ENCODE measurements at places on chromosomes 2 and 18.

DNA sequence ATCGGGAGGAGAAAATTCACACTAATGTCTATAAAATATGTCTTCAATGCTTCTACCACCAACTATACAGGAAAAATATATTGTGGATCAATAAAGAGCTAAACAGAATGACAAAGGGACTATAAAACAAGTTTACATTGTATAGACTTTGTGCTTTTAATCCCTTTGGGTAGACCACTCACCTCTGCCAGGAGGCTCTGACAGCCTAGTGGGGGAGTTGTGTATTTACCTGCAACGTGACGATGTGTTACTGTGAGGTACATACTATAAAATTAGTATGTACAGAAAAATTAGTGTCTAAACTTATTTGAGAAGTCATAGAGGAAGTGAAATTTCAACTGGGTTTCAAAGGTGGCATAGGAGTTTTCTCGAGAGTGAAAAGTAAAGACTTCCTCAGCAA is 243.3 kb upstream of the REG3G start:
- no peak for DNase-seq

DNA sequence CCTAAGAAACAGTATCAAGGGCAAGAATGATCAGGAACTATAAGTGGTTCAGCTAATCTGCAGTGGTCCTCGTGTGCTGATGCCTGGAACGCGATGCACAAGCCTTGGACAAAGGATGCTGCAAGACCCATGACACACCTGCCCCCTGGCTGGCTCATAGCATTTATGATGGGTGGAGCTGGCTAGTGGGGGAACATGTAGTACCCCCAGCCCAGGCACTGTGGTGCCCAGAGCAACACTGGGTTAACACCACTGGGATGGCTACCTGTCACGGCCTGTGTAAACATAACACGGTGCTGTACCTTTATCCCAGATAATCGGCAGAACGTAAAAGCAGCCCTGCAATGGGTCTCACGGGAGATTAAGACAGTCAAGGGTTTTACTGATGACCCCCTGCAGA is 60.3 kb upstream of the PEX13 start:
- no peak for DNase-seq

DNA sequence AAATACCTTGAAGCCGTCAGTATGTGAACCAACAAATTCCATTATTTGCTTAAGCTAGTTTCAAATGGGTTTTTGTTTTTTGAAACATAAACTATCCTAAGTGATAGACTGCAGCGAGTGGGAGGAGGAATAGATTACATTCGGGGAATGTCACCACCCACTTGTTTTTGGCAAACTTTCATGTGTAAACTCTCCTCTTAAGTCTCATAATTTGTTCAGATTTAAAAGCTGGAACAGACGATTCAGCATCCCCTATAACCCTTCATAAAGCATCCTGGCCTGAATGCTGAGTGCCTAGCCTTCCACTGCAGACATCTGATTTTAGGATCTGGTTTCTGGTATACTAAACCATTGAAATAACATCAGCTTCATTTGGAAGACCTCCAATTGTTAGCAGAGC is 51.0 kb downstream of the CPO start:
- DNase-seq = no peak

GRCh38 chr2:25491003-25491696 is 149.4 kb upstream of the DNMT3A start:
- DNase-seq = no peak

GRCh38 chr2:73516033-73516432 is 126.2 kb downstream of the NAT8 start:
- DNase-seq = no peak

DNA sequence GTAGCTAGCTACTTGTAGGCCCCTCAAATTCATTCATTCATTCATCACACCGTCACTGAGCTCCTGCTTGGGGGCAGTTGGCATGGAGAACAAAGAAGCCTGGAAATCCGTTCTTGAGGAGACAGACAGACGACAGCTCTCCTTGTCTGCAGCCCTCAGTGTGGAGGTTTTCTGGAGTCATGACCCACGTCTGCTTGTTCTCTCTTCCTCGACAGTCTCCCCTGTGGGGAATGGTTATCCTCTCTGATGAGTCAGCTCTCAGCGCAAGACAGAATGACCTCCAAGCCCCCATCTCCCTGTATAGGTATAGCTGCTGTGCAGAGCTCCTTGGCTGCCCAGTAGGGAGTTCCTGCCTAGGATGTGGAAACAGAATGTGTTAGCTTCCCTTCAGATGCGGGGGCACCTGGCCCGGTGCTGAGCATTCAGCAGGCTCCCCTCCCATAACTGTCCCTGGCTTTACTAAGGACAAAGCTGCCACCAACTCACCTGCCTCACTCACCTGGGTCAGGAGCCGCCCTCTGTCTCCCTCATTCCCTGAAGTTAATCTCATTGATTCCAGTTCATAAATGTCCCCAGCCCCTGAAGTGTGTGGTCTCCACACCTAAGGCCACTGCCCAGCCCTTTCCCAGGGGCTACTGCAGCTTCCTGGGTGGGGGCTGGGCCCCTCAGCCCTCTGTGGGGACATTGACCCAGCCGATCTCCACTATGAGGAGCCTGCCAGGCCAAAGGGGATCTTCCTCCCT is 124.7 kb downstream of the ACKR3 start:
- no peak for DNase-seq

DNA sequence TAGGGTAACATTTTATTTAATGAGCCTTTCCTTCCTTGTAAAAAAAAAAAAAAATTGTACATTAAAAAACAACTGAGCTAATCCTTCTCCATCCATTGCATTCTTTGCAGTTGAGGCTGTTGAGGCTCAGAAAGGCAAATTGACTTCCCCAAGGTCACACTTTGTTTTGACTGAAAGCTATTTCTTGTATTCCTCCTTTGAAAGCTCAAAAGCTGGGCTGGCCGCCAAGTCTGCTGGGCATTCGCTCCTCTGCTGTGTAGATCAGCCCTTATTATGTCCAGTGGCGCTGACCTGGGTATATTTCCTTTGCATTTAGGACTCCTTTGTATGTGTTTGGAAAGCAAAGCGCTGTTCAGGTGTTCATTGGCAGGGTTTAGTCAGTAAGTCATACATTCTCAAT is 44.0 kb downstream of the SGPP2 start:
- no peak for DNase-seq

- DNase-seq = no peak
Measured at GRCh38 chr2:240454106-240454901, 18.8 kb downstream of the GPC1 start.

DNA sequence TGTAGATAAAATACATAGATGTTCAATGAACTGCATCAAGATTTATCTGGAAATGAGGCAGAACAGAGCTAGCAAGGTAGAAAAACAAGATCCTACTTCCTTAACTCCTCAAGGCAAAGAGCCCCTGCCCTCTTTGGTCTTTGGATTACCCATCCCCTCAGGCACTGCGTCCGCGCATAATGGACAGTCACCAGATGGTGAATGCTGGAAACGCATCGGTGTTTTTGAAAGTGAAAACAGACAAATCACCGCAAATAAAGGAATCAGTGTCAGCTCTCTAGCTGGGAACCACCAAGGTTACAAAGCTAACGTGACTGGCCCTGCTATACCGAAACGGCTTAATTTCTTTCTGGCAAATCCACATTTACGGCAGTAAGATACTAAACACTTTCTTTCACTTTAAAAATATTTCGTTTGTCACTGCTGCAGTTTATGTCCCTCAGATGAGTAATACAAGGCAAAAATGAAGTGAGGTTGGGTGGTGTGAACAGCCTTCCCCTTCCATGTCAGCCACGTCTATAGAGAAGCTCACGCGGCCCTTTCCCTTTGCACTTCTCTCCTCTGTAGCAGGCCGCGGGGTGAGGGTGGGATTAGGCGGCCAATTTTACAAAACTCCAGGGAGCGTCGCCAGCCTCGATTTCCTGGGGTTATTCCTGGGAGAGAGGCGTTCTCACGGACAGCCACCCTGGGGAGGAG is 627 bp upstream of the GALR1 start:
- no peak for DNase-seq

DNA sequence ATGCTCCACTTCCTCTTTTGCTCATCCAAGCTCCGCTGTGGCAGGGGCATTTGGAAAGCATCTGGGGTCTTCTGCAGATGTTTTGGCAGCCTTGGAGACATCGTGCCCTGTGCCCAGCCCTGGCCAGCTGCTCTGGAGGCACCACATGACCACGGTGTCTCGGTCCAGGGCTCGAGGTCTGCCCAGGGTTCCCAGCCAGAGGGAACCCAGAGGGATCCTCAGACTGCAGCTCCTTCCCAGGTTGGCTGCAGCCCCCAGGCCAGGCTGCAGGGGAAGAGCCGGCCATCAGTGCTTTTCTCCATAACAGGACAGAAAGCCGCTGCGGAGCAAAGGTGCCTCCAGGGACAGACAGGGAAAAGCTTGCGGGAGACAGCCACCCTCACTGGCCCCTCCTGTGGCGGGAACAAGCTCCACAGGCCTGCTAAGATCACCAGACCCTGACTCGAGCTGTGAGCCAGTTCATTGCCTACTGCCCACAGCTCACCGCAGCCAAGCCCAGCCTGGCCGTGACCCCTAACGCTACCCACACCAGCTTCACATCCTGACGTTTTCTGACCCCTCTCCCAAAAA is 74.7 kb downstream of the SMAD7 start:
- no peak for DNase-seq

- DNase-seq = no peak
Measured at GRCh38 chr2:165054652-165055051, 99.3 kb upstream of the SLC38A11 start.

GRCh38 chr2:240639566-240639965 is 14.3 kb downstream of the GPR35 start:
- DNase-seq = no peak

DNA sequence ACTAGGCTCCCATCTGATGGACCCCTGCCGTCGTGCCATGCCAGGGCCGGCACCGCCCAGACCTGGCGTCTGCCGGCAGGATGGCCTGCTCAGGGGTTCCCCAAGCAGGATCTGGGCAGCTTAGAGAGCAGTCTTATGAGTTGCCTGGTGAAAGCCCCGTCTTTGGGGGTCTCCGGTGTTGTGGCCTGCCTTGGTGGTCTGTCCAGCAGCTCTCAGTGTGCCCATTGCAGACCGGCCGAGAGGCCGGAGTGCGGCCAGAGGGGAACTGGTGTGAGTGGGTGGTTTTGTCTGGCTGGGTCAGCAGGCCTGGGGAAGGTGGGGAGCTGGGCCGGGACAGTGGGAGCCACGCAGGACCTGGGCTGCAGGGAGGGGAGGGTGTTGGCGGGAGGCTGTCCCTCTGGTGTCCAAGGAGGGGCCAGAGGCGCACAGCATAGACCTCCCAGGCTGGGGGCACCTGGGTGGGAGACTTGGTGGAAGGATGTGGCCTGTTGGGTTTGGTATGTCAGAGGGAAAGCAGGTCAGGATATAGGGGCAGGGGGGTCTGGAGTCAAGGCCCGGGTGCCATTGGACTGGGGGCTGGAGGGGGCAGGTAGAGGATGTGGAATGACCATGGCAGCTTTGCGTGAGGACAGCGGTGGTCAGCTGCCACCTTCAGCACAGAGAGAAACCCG is 16.5 kb downstream of the GPC1 start:
- no peak for DNase-seq

DNA sequence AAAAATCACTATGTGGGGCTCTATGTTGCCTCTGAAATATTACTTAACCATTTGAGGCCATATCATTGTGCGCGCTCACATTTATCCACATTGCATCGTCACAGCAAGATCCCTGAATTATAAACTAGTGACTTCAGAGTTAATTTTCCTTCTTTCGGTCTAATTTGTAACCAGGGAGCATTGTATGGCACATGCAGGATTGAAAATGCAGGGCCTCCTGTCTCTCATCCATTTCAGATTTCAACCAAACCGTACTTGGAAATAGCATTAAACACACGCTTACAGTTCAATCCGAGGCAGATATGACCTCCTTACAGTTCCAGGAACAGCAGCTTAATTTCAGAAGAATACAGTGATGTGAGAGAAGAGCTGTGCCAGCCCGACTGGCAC is 532 bp downstream of the MYOM1 start:
- no peak for DNase-seq

DNA sequence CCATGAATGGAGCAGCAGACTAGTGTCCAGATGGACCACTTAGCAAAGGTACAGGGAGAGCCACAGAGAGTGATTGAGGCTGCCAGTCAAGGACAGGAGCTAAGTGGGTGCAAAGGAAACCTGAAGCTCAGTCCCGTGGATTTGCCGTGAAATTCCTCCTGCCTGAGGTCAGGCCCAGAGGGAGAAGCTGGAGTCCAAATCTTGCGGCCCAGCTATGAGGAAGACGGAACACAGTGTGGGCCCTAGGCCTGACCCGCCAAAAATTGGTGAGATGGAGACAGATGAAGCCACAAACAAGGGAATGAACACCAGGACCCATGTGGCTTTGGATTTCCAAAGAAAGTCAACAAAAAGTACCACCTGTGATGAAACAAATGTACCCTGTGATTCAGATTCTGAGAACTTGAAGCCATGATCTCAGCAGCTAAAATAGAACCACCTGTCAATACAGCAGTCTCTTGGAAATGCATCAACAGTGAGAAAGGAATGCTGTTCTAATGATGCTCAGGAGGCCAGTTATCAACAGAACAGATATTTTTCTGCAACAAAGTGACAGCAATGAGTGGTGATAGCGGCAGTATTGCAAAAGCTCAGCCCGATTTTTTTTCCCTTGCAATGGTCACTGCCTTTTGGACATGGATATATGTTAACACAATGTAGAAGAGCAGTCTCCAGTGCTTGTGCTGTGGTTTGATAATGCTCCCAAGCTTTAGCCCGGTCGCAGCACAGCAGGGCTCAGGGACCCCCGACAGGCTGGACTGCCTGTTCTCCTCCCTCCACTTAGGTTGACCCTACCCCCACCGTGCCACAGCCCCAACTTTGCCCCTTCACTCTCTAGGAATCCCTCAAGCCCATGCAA is 10.7 kb downstream of the COL6A3 start:
- DNase-seq = no peak

- no peak for DNase-seq
Measured at GRCh38 chr2:149180226-149180875, 141.9 kb downstream of the LYPD6B start.

All from activated CD4-positive, CD25-positive, alpha-beta regulatory T cell treated with anti-CD3 and anti-CD28 coated beads, Interleukin-2, amount 50 U/mL, for 72 hours (primary cell).